ENCODE measurements at places on chromosomes 2 and 18.

GRCh38 chr2:42556315-42556890 is 12.0 kb upstream of the MTA3 start:
- no peak for DNase-seq

DNA sequence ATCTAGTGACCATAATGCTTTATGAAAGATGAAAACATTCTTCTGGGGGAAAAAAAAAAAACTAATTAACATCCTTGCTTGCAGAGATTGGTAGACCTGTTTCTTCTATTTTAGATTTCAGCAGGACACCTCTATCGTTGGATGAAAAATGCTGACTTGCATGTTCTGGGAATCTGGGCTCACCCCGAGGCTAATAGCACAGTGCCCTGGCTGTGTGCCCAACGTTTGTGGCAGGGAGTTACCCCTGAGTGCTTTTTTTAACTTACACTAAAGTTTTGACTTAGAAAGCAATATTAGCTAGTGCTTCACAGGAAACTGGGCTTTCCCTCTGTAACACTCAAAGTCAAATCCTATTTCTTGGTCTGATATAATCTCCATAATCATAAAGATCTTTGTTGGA is 233.2 kb downstream of the SLC8A1 start:
- no peak for DNase-seq

GRCh38 chr2:45746888-45747287 is 95.4 kb downstream of the PRKCE start:
- DNase-seq, result no peak

DNA sequence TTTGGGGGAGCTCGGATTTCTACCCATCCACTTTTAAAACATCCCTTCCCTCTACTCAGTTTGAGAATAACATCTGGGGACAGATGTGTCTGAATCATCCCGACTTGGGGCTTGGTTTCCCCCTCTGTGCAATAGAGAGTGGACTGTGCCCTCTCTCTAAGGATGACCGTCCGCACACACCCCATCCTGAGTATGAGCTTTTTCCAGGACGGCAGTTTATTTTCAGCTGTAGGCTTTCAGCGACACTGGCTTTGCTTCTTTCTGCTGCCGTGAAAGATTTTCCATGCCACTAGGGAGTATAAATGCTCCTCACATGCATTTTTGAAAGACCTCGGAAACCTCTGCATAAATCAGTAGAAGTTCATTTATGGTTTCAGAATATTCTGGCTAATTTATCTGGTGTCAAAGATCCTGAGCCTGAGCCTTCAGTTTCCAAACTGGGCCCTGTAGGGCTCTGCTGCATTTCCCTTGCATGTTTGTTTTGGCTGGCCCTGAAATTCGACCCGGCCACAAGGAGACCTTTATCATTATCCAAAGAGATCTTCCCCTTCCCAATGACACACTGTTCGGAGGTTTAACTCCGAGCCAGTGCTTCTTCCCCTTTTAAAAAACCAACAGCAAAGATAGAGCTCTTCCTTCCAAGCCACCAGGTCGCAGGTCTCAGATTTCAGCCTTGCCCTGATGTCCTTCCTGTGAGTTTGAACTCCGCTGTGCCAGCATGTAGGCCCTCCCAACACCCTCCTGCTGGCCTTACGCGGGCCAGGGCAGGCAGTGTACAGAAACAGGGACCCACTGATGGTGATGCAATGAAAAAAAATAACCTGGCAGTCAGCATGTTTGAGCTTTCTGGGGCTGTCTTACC is 53.3 kb downstream of the FECH start:
- DNase-seq, result no peak

DNA sequence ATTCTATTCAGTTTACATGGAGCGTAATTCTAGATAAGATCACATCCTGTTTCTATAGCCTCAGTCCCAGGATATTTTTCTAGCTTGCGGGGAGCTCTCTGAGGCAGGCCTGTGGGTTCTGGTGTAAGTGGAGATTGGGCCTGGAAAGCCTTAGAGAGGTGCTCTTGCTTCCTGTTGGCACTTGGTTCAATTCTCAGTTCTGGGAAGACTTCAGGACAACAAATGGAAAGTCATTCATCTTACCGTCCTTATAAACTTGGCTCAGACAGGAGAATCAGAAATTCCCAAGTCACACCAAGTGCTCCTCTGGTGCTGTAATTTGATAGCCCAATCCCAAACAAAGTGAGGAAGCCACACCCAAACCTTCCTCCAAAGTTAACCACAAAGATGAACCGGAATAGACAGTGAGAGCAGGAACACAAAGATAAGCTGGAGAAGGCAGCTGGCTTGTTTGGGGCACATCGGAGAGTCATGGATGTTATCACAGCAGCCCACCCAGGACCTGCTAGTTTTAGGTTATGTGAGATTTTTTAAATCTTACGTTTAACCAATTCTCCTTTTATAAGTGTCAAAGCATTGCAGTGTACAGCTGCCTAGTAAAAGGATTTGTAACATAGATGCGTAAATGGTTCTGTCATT is 144.3 kb upstream of the MAP3K20 start:
- no peak for DNase-seq

DNA sequence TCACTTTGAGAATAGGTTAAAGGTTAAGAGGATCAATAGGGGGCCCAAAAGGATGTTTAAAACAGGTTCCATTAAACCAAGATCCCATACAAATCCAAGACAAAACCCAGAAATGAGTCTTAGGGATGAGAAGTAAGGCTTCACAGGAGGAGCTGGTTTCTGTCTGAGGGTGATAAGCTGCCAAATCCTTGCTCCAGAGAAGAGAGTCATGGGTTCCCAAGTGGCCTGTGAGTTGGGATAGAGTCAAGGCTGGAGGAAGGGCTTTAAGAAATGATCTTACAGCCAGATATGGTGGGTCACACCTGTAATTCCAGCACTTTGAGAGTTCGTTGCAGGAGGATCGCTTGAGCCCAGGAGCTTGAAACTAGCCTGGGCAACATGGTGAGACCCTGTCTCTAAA is 40.2 kb upstream of the LCLAT1 start:
- DNase-seq, result no peak

GRCh38 chr18:24875286-24875685 is 414.8 kb downstream of the HRH4 start:
- DNase-seq, result no peak

- DNase-seq, result no peak
Observed at GRCh38 chr2:77807531-77808215, 285.5 kb upstream of the LRRTM4 start.

- DNase-seq, result no peak
Observed at GRCh38 chr2:9975805-9976447, 24.4 kb downstream of the GRHL1 start.

DNA sequence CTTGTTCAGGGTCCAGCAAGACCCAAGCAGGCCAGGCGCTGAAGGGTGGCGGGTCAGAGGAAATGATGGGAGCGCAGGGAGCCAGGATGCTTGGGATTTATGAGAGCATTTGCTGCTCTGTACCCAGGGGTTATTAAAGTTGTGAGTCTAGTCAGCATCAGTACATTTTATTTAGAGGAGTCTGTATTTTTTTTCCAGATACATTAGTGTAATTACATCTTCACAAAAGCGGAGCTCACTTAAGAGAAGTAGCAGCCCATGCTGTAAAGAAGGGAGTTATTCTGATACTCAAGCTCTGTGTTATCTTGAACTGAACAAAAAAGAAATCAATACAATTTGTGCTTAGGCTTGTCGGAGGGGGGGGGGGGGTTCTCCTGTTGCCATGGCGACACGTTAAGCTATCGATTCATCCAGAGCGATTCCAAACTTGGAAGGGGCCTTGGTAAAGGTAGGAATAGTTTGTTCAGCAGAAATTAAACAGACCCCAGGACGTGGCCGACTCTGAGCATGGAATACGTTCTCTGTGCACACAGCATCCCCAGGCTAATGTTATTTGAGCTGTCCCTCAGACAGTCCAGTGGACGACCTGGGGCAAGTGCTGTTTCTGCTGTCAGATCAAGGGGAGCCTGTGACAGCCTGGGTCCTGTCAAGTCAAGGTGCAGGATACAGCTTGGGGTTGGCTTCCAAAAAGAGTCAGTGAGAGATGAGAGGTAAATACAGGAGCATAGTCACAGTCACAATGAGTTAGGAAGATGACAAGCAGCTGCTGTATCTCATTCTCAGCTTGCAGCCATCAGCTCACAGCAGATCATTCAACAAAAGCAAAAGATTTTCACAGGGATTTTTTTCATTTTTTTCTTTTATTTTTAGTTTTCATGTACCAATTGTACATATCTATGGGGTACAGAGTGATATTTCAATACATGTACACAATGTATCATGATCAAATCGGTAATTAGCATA is 387.6 kb downstream of the DCDC2C start:
- no peak for DNase-seq

- no peak for DNase-seq
Observed at GRCh38 chr2:239685965-239686364, 285.1 kb upstream of the HDAC4 start.

GRCh38 chr2:235595422-235596010 is 101.7 kb downstream of the AGAP1 start:
- DNase-seq, result no peak

DNA sequence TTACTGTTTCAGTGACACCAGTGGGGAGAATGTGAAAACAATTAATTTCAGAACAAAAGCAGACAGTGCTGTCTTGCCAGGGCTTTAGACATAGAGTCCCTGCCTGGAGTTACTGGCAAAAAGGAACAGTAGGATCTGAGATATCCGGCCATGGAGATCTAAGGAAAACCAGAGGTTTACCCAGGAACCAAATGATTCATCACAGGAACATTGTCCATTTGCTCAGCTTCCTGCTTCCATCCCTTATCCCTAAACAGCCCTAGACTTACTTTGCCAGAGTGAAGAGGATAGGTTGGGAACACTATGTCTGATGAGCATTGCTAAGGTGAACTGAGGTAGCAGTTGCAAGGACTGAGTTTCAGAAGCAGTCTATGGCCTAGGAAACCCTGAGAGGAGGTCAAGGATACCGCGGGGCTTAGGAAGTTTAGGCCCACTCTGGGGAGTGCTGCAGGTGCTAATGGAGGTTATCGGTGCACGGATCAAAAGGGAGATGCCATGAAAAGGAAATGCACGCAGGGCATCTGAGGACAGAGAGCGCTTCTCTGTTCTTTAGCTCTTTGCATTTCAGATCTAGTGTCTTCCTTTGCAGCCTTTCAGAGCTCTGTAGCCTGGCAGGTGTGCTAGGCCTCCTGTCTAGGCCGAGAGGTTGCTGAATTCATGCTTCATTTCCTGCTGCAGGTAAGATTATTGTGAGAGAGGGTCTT is 223.9 kb downstream of the CDCA7 start:
- DNase-seq, result no peak

GRCh38 chr2:70947556-70948184 is 12.0 kb downstream of the ATP6V1B1 start:
- no peak for DNase-seq

GRCh38 chr2:41741951-41742595 is 305.7 kb upstream of the PKDCC start:
- DNase-seq, result no peak

- no peak for DNase-seq
Observed at GRCh38 chr18:23721696-23722480, 32.6 kb downstream of the LAMA3 start.

- no peak for DNase-seq
Observed at GRCh38 chr18:49669403-49669802, 107.5 kb downstream of the LIPG start.

DNA sequence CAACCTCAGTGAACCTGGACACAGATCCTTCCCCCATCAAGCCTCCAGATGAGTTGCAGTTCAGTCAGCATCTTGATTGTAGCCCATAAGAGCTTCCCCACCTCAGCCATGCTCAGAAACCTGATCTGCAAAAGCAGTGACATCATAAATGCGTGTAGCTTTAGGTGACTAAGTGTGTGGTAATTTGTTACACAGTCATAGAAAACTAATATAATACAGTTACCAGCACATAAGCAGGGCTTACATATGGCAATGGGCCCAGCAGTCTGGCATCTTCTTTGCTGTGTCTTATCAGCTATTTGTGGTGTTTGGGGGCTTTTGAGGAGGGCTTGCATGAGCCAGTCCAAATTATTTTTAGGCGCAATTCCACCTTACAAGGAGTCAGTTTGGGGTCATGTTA is 807.0 kb downstream of the SLC4A3 start:
- no peak for DNase-seq

- DNase-seq, result peak; percentile 25
Observed at GRCh38 chr2:112182581-112183034, 44.4 kb downstream of the FBLN7 start.

- DNase-seq, result no peak
Observed at GRCh38 chr2:12987246-12987645, 270.5 kb downstream of the TRIB2 start.

- DNase-seq, result no peak
Observed at GRCh38 chr2:144426981-144427479, 92.9 kb downstream of the ZEB2 start.

DNA sequence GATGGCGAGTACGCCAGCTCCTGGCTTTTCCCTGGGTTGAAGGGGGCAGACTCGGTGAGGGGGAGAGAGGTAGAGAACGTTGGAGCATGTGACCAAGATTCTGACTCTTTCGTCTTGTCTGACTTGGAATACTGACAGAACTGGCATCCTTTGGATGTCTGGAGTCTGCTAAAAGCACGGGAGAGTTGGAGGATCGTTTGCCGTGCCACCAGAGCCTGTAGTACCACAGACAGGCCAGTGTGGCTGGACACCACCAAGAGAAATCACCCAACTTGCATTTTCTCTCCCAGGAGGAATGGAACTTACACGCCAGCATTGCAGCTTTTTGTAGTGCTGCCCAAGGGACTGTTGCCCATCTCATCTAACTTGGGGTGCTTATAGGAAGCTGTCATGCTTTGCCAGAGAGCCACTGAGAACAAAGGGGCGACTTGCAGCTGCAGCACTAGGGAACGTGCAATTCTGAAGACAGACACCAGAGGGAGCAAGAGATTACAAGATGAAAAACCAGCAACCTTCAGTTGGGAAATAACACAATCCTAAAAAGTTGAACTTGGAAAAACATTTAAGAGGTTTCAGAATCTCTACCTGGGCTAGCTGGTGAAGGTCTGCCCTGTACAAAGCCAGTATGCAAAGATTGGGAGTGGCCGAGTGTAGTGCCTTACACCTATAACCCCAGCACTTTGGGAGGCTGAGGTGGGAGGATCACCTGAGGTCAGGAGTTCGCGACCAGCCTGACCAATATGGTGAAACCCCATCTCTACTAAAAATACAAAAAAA is 24.1 kb downstream of the PSMG2 start:
- DNase-seq, result peak; percentile 12

GRCh38 chr18:26575865-26576217 is 27.5 kb upstream of the KCTD1 start:
- no peak for DNase-seq

DNA sequence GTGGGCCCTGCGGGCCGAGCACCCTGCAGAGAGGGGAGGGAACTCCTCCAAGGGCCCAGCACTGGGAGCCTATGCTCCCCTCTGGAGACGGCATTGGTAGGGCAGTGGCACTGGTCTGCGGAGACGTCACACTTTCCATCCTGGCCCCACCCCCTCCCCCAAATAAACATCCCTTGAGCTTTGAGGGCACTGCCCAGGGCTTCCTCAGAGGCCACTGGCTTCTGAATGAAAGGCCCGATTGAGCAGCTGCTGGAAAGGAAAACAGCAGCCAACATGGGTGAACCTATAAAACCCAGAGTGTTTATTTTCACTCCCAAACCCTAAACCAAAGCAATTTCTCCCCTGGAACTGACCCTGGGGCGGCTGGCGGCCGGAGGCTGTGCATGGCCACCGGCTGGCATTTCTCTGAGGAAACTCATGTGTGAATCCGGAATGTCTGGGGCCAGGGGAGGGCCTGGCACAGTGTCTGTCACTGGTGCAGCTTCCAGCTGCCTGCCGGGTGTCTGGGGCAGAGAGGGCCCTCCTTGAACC is 138.9 kb downstream of the DYSF start:
- DNase-seq, result no peak
